IMR-90 (cell line): ENCODE measurements at places on chromosomes 3 and 15. TPM values are rescaled to one million over a fixed set of nuclear protein-coding genes. Genes with fewer than 3 reads are reported as not detected.

DNA sequence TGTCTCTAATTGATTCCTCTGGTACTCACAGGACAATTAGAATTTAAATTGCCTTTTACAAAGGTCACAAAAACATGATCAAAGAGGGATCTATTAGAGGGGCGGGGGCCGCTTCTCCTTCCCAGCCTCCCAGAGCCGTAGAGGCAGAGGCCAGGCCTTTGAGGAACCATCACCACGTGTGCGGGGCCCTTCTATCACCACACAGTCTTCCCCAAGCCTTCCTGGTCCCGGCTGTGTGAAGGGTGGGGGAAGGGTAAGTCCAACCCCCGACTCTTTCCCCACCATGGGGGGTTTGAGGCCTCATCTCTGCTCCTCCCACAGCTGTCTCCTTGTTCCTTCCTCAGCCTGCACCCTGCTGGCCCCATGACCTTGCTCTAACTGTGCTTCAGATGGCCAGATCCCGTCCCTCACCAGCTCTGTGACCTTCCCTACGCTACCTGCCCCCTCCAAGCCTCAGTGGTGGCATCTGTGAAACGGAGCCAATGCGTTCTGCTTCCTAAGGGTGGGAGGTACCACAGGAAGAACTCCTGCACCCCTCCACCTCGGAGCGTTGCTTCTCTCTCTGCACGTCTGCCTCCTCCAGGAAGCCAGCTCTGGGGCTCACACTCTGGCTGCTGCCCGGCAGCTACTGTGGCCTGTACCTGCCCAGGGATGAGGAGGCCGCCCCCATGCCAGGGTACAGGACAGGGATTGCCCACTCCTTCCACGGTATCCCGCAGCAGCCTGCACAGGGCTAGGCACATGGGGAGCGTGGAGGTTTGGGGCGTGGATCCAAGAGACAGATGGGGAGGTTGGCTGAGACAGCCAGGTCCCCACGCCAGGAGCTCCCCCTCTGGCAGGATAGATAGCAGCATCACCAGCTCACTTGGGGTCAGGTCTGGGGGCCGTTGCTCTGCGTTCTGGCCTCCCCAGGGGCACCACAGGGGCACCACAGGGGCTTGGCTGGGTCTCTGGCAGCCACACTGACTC, 83.8 kb downstream of the LINGO1 start:
- H3K27me3 ChIP-seq: peaks cover 9% of the 10 kb centered on the region
- no peak overlapping the region for H3K4me3 ChIP-seq
- peaks cover 8% of the 10 kb centered on the region for H3K4me1 ChIP-seq
- no peak for DNase-seq

TMCO5A gene
- total RNA-seq: not detected in 2 replicates

GRCh38 chr3:60490992-60491391, 760.3 kb downstream of the FHIT start:
- no peak overlapping the region for H3K27ac ChIP-seq
- no peak overlapping the region for H3K4me3 ChIP-seq
- H3K27me3 ChIP-seq: no peaks in the 10 kb centered on the region

DNA sequence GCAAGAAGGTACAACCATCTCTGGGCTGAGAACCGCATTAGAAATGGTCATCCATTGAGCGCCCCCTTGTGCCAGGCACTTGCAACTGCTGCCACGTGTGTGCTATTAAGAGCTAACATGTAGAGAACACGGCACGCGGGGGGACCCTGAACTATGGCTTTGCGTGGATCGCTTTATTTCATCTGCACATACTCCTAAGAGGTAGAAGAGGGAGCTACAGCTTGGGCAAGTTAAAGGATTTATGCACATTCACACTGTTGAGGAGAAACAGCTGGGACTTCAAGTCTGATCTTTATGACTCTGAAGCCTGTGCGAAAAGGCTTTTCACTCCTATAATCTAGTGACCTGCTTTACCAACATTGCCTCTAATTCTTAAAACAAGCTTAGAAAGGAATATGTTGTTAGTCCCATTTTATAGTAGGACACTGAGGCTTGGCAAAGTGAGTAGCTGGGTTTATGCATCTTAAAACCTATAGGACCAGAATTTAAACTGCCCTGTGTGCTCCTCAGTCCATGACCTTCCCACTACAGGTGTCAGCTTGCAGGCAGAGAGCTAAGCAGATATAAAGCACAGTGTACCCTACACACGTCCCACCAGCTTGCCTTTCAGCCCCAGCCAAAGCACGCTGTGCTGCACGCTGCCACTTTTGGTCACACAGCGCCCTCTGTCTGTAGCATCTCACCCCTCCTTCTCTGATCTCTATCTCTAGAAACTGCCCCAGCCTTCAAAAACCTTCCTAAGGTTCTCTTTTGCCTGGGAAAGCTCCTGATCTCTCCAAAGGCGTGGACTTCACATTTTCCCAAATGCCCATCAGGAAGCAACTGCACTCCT, 57.8 kb downstream of the STARD5 start:
- H3K4me3 ChIP-seq: no peak overlapping the region
- no peaks in the 10 kb centered on the region for H3K27me3 ChIP-seq
- H3K27ac ChIP-seq: no peak overlapping the region
- peaks cover 3% of the 10 kb centered on the region; the same call in 1 of the 2 replicates for H3K36me3 ChIP-seq

DNA sequence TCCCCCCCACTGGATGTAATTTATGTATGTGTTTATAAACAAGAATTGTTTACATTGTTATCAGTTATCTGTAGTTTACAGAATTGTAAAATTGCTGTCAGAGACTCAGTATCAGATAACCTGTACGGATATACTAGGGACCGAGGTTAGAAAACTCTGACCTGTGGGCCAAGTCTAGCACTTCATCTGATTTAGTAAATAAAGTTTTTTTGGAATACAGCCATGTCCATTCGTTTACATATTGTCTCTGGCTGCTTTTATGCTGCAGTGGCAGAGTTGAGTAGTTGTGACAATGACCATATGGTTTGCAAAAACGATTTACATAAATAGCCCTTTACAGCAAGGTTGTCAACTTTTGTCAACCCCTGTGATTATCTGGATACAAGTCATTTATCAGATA, 52.6 kb downstream of the LRRC28 start:
- H3K4me3 ChIP-seq: no peak overlapping the region
- H3K4me1 ChIP-seq: peaks cover 5% of the 10 kb centered on the region
- H3K36me3 ChIP-seq: no peaks in the 10 kb centered on the region
- DNase-seq: no peak

GRAMD1C gene
- total RNA-seq: 5.0 and 9.4 TPM in 2 replicates

DNA sequence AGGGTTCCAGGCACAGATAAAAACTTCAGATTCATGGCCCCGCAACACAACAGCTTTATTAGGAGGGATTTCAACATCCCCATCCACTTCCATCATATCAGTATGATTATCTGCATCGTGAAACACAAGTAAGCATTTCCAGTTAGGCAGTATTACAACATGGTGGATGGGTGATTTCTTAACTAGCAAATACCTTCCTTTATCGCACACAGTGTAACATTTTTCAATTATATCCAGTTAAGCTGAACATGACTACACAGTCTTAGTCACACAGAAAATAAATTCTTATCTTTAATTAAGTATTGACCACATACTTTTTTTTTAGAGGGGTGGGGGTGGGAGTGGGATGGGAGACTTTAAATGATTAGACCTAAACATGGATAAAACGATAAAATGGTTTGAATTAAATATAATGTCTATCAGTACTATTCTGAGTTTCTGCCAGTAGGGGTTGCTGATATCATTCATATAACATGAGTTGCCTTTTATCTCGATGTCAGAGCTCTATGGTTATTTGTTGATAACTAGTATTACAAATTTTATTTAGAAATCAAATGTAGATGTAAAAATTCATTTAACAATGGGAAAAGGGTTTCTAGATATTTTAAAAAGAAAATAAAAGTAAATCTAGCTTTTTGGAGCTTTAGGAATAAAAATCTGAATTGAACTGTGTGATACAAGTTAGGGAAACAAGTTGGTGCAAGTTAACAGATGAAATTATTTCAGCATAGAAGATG, 146.6 kb downstream of the TBL1XR1 start:
- H3K27ac ChIP-seq: no peak overlapping the region; the same call in 1 of the 2 replicates
- H3K27me3 ChIP-seq: no peaks in the 10 kb centered on the region
- DNase-seq: peak; percentile 64
- H3K4me3 ChIP-seq: no peak overlapping the region

- no peaks in the 10 kb centered on the region; the same call in 1 of the 2 replicates for H3K27me3 ChIP-seq
- H3K36me3 ChIP-seq: no peaks in the 10 kb centered on the region
- H3K4me1 ChIP-seq: no peaks in the 10 kb centered on the region
- no peak overlapping the region for H3K4me3 ChIP-seq
- H3K27ac ChIP-seq: no peak overlapping the region
Observed at GRCh38 chr3:134854254-134854653, 59.2 kb downstream of the EPHB1 start.

MYZAP gene
- total RNA-seq: not detected in 2 replicates

DNA sequence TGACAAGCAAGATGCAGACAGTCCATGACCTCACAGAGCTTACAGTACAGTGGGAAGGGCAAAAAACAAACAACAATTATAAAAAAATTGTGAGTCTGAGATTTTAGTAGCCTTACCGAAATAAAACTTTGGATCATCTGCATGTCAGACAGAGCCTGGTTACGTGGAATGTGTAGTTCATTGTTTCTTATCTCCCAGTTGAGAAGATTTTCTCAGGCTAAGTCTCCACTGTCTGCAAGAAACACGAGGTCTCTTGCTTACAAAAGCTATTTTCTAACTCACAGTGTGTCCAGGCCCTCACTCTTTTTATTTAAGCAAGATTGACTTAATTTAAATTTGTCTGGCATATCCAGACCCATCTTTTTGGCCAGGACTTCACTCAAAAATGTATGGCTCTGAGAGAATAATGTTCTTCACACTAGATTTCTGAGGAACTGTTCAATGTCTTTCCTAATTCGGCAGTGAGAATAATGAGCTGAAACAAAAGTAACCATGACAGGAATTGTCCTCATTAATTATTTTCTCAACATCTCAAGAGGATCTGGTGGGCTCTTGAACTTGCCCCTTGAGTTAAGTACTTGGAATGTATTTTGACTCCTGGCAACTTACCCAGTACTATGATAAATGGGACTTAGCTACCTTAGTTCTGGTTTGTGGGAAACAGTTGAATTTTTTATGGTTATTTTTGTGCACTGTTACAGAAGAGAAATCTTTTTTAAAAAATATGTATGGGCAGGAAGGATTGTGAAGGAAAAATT, 265.1 kb upstream of the COL8A1 start:
- no peaks in the 10 kb centered on the region for H3K36me3 ChIP-seq
- H3K4me3 ChIP-seq: no peak overlapping the region
- H3K4me1 ChIP-seq: no peaks in the 10 kb centered on the region; the same call in 1 of the 2 replicates
- H3K27ac ChIP-seq: no peak overlapping the region

- peaks cover 20% of the 10 kb centered on the region for H3K4me1 ChIP-seq
- no peak for DNase-seq
- H3K27ac ChIP-seq: no peak overlapping the region
Observed at GRCh38 chr3:188278717-188279324, 124.9 kb downstream of the LPP start.

DNA sequence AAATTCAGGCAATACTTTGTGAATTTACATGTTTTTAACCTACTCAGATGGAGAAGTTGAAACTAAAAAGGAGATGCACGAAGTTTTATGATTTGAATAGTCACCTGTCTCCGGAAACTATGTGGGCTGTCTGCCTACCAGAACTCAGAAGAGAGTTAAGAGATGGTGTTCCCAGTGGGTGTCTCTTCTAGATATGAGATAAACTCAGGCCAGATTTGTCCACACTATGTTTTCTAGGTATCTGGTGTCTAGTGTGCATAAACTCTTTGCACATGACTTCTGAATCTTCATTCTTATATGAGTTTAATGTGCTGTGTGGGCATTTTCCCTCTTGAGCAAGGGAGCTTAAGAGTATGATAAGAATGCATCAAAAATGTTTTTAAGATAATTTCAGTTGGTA, 222.8 kb downstream of the FOXP1 start:
- DNase-seq: no peak
- no peak overlapping the region for H3K4me3 ChIP-seq
- no peaks in the 10 kb centered on the region for H3K4me1 ChIP-seq
- H3K36me3 ChIP-seq: no peaks in the 10 kb centered on the region
- no peaks in the 10 kb centered on the region for H3K27me3 ChIP-seq

GRCh38 chr3:171193693-171194092, 167.2 kb upstream of the SLC2A2 start:
- no peaks in the 10 kb centered on the region for H3K27me3 ChIP-seq
- DNase-seq: peak; percentile 22
- H3K4me3 ChIP-seq: no peak overlapping the region
